DMS153 (cell line): ENCODE measurements at places on chromosomes 1 and 21.

DNA sequence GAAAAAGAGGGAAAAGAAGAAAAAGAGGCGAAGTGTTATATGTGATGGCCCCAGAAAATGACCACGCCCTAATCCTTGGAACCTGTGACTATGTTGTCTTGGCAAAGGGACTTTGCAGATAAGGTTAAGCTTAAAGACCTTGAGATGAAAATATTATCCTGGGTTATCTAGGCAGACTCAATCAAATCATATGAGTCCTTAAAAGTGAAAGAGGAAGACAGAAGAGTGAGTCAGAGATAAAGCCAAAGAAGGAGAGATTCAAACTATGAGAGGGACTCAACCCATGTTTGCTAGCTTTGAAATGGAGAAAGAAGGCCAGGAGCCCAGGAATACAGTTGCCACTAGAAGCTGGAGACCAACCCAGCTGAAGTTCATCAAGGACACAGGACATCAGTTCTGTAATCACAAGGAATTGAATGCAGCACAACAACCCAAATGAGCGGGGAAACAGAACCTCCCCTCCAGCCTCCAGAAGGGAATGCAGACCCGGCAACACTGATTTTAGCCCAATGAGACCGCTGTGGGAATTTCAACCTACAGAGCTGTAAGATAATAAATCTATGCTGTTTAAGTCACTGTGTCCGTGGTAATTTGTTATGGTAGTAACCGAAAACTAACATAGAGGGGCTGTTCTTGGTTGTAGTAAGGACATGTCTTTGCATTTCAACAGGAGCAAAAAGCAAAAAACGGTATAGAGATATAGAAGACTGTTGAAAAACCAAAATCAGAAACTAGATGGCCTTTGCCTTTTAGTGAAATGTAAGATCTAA lies 4.2 kb upstream of the RGS8 start:
- no peak for DNase-seq

DNA sequence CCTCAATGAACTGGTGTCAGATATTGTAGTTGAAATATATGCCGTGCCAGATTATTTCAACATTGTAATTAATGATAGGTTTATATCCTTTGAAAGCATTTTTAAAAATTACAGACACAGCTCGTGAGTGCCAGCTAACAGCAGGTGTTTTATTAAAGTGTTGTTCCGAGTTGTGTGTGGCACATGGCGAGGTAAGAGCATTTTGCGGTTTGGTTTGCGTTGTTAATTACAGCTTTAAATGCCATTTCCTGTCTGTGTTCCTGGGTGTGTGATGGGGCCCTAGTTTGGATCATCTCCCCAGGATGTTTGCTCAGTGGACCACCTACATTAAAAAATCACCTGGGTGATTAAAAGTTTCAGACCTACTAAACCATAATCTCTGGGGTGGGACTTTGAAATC lies 97.4 kb downstream of the PRDM2 start:
- DNase-seq, result no peak

GRCh38 chr1:145874646-145875045 lies 11.0 kb downstream of the ANKRD35 start:
- no peak for DNase-seq

- DNase-seq, result no peak
Measured at GRCh38 chr1:201122321-201122957, 4.5 kb downstream of the ASCL5 start.

GRCh38 chr1:117244971-117245370 lies 34.2 kb upstream of the VTCN1 start:
- DNase-seq, result no peak

- DNase-seq, result no peak
Measured at GRCh38 chr21:41024746-41025254, 143.2 kb upstream of the BACE2 start.

DNA sequence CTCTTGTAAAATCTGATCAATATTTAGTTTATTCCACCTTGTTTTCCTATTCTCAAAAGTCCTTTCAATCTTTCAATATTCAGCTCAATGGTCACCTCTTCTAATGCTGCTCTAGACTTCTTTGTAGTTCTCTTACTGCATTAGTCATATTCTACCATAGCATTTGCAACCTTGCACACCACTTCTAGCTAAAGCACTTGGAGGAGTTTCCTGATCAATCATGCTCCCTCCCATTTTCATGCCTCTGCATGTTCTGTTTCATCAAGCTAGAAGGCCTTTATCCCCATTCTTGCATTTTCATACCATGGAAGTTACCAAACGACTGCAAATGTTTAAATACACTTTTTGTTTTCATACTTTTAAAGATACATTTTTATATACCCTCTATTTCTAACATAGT lies 72.1 kb downstream of the SLC5A9 start:
- DNase-seq, result no peak
